Karpas-422 (cell line): ENCODE measurements at places on chromosomes 4 and X. TPM values are rescaled to one million over a fixed set of nuclear protein-coding genes. Genes with fewer than 3 reads are reported as not detected.

The AIFM1 gene
- total RNA-seq, result 25.8 and 37.4 TPM in 2 replicates

The CSAG3 gene
- total RNA-seq, result not detected in 2 replicates

- no peak overlapping the region for H3K27ac ChIP-seq
- no peaks in the 10 kb centered on the region for H3K27me3 ChIP-seq
- DNase-seq, result peak; percentile 71
- H3K36me3 ChIP-seq, result no peaks in the 10 kb centered on the region
Measured at GRCh38 chr4:169485791-169486742, 126.3 kb downstream of the NEK1 start.

- no peaks in the 10 kb centered on the region for H3K27me3 ChIP-seq
- H3K27ac ChIP-seq, result no peak overlapping the region
- H3K36me3 ChIP-seq, result peaks cover 21% of the 10 kb centered on the region
- no peak for DNase-seq
- no peaks in the 10 kb centered on the region for H3K4me1 ChIP-seq
- H3K4me3 ChIP-seq, result no peak overlapping the region
Measured at GRCh38 chr4:10082047-10082446, 34.6 kb downstream of the WDR1 start.

GRCh38 chrX:153641627-153642026, 5.4 kb upstream of the DUSP9 start:
- no peak overlapping the region for H3K27ac ChIP-seq
- H3K4me1 ChIP-seq, result no peaks in the 10 kb centered on the region
- no peaks in the 10 kb centered on the region for H3K27me3 ChIP-seq

- no peak overlapping the region for H3K4me3 ChIP-seq
- no peaks in the 10 kb centered on the region for H3K36me3 ChIP-seq
- no peak overlapping the region for H3K27ac ChIP-seq
- no peaks in the 10 kb centered on the region for H3K4me1 ChIP-seq
- DNase-seq, result no peak
Measured at GRCh38 chrX:129686422-129686948, 31.7 kb upstream of the APLN start.

GRCh38 chr4:42865572-42866189, 26.8 kb upstream of the GRXCR1 start:
- no peak overlapping the region for H3K4me3 ChIP-seq
- no peak overlapping the region for H3K27ac ChIP-seq
- DNase-seq, result peak; percentile 87
- H3K4me1 ChIP-seq, result no peaks in the 10 kb centered on the region

- H3K36me3 ChIP-seq, result no peaks in the 10 kb centered on the region
- H3K4me3 ChIP-seq, result no peak overlapping the region
- H3K27me3 ChIP-seq, result no peaks in the 10 kb centered on the region
- peaks cover 3% of the 10 kb centered on the region; the same call in 1 of the 2 replicates for H3K4me1 ChIP-seq
- H3K27ac ChIP-seq, result no peak overlapping the region
Measured at GRCh38 chrX:54819201-54819600, 11.7 kb downstream of the MAGED2 start.

DNA sequence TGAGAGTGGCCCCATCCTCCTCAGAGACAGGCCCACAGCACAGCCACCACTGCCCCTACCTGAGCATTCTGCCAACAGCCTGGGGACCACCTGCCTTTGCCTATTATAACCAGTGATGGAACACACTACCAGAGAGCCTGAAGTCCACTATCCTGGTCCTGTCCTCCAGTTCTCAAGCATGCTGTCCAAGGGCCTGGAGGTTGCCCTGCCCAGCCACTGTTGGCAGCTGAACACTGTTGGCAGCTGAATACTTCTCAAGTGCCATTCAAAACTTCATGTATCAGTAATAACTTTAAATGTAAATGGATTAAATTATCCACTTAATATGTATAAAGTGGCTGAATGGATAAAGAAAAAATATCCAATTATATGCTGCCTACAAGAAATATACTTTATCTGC, 194.3 kb upstream of the JADE1 start:
- H3K27me3 ChIP-seq, result no peaks in the 10 kb centered on the region
- 0 out of 2 replicates have a peak, but pooled peaks cover 2% of the 10 kb centered on the region for H3K4me1 ChIP-seq
- no peaks in the 10 kb centered on the region for H3K36me3 ChIP-seq
- H3K27ac ChIP-seq, result no peak overlapping the region
- DNase-seq, result no peak
